ENCODE measurements at places on chromosomes 1 and 21.

DNA sequence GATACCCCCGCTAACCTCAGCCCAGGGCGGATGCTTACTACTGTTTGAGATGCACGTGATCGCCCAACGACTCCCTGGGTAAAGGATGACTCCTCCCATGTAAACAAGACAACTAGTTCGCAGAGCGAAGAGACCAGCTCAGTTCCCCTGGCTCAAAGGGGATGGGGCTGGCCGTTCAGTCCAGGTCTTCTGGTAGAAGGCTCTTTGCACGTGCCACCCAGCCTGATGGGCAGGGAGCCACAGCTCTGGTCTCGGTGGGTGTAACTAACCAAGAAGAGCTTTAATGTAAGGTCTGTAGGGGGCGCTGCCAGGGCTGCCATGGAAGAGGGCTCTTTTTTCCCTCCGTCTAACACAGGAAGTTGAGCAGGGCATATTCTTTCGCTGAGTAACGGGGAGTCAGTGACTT is 49.4 kb upstream of the PARP1 start:
- peak; percentile 12 for DNase-seq

DNA sequence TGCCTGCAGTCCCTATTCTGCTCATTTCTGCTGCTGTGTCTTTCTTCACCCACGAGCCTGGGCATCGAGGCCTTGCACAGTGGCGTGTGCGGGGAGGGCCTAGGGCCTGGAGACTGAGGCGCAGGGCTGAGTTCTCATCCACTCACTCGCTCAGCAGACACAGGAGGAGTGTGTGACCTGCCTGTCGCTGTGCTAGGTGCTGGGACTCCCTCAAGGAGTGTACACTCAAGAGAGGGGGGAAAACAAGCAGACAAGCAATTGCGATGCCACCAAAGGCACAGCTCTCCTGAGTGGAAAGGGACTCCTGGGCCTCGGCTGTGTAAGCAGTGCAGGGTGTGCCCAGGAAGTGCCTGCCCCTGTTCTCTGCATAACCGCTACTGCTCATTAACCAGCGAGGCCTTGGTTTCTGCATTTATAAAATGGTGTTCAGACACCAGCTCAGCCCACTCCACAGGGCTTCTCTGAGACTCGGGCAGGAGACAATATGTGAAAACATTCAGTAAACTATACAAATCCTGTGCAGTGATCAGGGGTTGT is 4.2 kb downstream of the RD3 start:
- DNase-seq, result no peak

DNA sequence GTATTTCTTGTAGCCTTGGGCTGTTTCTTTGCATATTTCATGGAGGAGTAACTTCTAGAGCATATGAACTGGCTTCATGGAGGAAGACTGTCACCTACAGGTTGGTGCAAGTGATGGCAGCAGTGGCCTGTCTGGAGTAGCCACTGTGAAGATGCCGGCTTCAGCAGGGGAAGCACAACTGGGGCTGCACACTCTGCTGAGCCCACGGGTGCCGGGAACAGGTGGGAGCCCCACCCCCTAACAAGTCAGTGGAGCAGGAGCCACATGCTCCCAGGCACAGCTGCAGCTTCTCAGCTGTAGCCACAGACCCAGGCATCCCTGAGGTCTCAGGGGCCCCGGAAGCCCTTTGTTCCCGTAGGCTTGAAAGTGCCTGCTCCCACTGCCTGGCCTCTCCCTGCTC is 43.2 kb upstream of the C1orf185 start:
- DNase-seq, result peak; percentile 46

DNA sequence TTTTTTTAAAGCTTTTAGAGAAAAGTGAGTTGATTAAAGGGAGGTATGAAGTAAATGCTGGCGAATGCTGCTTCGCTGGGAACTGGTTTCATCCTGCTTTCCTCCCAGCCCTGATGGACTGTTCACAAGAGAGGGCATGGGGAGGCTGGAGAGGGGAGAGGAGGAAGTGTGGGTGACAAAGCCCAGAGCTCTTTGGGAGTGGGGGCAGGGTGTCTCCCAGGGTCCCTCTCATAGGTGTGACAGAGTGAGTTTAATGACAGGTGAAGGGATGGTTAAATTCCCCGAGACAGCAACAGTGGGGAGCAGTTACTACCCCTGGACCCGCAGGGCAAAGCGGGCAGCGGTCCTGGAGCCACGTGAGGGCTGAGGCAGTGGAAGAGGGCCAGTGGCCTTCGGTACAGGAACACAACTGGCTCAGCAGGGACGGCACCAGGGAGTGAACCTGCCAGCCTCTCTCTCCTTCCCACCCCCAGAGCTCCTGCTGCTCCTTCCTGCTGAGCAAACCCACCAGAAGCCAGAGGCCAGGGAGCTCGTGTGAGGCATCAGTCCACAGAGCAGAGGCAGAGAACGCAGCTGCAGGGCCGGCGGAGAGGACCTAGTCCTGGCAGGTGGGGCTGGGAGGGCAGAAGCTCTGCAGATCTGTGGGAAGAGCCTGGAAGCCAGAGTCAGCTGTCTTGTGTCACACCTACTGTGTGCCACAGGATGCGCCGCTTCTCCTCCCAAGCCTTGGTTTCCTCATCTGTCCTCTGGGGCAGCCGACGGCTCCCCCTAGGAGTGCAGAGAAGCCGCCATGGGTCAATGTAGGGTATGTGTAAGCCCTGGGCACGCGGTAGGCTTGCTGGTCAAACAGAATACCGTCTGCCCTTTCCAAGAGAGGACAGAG is 20.9 kb upstream of the LRP8 start:
- DNase-seq, result no peak

DNA sequence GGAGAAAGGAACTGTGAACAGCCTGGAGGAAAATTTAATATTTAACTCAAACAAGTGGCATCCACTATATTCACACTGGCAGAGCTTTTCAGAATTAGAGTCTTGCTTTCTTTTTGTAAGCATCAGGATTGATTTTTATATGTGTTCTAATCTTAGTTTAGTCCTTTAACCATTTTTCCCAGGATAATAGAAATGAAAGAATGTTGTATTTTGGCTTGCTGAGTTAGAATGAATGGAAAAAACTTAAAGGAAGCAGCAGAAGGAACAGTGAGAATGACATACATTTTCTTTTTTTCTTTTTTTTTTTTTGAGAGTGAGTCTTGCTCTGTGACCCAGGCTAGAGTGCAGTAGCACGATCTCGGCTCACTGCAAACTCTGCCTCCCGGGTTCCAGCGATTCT is 53.0 kb downstream of the ZC3H11B start:
- DNase-seq, result no peak

- DNase-seq, result peak; percentile 2
Measured at GRCh38 chr1:116254776-116255175, 118.3 kb upstream of the ATP1A1 start.

GRCh38 chr1:215002471-215002870 is 80.1 kb upstream of the KCNK2 start:
- DNase-seq, result peak; percentile 93

- DNase-seq, result peak; percentile 64
Measured at GRCh38 chr1:40078512-40079333, 18.3 kb downstream of the PPT1 start.
